Tibial nerve (tissue), 4 donors: ENCODE measurements at places on chromosomes 5 and 9. TPM values are rescaled to one million over a fixed set of nuclear protein-coding genes. Genes with fewer than 3 reads are reported as not detected.

LRRTM2 gene
- 0.42 TPM for total RNA-seq

RPS23 gene
- 2,167 TPM for total RNA-seq

GRCh38 chr5:114447084-114447773 lies 85.4 kb downstream of the KCNN2 start:
- H3K4me1 ChIP-seq, result no peaks in the 10 kb centered on the region
- H3K27me3 ChIP-seq, result no peaks in the 10 kb centered on the region
- H3K4me3 ChIP-seq, result no peak overlapping the region
- DNase-seq, result no peak
- no peak overlapping the region for H3K27ac ChIP-seq

DNA sequence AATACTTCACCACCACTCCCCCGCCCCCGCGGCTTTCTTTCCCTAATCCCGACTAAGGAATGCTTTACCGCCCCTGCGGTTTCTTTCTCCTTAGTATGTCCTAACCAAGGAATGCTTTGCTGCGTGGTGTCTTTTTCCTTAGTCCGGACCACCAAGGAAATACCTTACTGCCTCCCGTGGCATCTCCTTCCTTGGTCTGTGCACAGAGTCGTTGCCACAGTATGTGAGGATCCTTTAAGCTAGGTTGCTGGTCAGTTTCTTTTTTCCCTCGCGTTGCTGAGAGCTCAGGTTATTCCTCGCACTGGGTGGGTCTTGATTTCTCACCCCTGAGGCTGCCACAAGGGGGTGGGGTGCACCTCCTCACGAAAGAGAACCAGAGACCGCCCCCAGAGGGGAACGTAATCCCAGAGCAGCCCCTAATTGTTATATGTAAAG lies 309.4 kb downstream of the NR3C1 start:
- no peak for DNase-seq
- no peaks in the 10 kb centered on the region for H3K27me3 ChIP-seq
- no peak overlapping the region for H3K4me3 ChIP-seq
- no peaks in the 10 kb centered on the region for H3K36me3 ChIP-seq
- H3K27ac ChIP-seq, result no peak overlapping the region
- H3K4me1 ChIP-seq, result no peaks in the 10 kb centered on the region

DRD1 gene
- 0.21 TPM for total RNA-seq

DNA sequence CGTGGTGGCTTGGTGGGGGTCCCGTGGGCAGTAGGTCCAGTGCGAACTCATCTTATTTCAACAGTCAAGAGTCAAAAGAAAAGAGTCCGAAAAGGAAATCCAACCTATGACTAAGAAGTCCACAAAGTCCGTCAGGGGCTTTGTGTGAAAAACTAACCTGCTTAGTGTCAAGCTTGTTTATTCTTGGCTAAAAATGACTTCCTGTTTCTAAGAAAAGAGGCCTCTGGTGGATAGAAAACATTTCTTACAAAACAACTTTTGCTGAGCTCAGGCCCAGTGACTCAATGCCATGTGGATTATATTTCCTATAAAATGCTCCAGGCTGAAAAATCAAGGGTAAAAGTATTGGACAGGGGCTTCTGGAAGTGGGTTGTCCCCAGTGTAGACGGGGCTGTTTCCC lies 105.9 kb downstream of the GADD45G start:
- no peak overlapping the region for H3K27ac ChIP-seq
- H3K27me3 ChIP-seq, result no peaks in the 10 kb centered on the region
- H3K4me3 ChIP-seq, result no peak overlapping the region
- H3K36me3 ChIP-seq, result no peaks in the 10 kb centered on the region
- H3K4me1 ChIP-seq, result peaks cover 3% of the 10 kb centered on the region

- no peak overlapping the region for H3K4me3 ChIP-seq
- no peak for DNase-seq
- no peak overlapping the region for H3K27ac ChIP-seq
- peaks cover 9% of the 10 kb centered on the region for H3K4me1 ChIP-seq
- H3K36me3 ChIP-seq, result no peaks in the 10 kb centered on the region
These were observed 142.3 kb downstream of the GRIA1 start for GRCh38 chr5:153632748-153633290.

DNA sequence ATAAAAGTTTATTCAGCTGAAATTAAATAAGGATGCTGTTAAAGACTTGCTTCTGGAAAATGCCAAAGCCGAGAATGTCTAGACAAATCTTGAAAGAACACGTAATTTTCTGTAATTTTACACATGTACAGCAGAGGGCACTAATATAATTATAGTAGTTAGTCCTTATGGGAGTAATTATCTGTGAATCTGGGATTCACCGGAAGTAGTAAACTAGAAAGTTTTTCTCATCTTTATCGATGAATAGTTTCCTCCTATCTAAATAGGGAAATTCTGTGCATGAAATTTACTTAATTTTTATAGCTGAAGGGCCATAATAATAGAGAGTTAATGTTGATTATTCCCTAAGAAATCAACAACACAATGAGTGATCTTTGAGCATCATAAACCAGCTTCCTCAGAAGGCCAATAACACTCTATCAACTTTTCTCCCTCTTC lies 18.4 kb upstream of the CNTLN start:
- no peaks in the 10 kb centered on the region for H3K4me1 ChIP-seq
- no peak for DNase-seq
- H3K36me3 ChIP-seq, result no peaks in the 10 kb centered on the region
- H3K27ac ChIP-seq, result no peak overlapping the region

DNA sequence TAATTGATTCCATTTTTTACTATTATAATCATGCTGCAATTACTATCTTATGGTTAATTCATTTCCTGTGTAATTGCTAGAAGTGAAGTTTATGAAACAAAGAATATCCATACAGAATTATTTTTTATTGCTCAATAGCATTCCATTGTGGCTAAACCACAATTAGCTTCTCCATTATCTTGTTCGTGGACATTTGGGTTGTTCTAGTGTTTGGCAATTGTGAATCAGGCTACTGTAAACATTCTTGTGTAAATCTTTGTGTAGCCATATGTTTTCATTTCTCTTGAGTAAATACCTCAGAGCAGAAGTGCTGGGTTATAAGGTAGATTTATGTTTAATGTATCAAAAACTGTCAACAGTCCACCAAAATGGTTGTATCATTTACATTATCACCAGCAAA lies 341.1 kb downstream of the MAT2B start:
- no peak overlapping the region for H3K27ac ChIP-seq
- no peaks in the 10 kb centered on the region for H3K36me3 ChIP-seq

- no peaks in the 10 kb centered on the region for H3K27me3 ChIP-seq
- no peak overlapping the region for H3K4me3 ChIP-seq
- H3K36me3 ChIP-seq, result no peaks in the 10 kb centered on the region
- peak; percentile 17 for DNase-seq
- H3K4me1 ChIP-seq, result peaks cover 23% of the 10 kb centered on the region
These were observed 7.2 kb upstream of the ABLIM3 start for GRCh38 chr5:149133795-149134777.

DNA sequence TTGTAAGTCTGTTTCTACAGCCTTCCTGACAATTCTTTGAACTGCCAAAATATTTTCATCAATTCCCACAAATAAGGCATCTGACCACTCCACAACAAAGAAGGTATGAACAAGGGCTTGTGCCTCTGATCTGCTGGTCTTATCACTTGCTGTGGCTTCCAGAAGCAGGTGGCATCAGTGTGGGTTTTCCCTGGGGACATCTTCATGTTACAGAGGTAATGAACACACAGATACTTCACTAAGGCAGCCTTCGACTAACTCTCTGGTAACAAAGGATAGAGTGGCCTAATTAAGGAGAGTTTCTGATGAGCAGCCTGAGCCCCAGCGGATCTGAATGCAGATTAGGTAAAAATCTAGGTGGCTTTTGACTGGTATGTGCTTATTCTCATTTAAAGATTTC lies 15.2 kb upstream of the ERAP2 start:
- no peaks in the 10 kb centered on the region for H3K4me1 ChIP-seq
- H3K36me3 ChIP-seq, result no peaks in the 10 kb centered on the region
- no peak for DNase-seq
- no peak overlapping the region for H3K4me3 ChIP-seq

- no peak overlapping the region for H3K27ac ChIP-seq
- H3K4me1 ChIP-seq, result peaks cover 12% of the 10 kb centered on the region
- no peak overlapping the region for H3K4me3 ChIP-seq
- H3K36me3 ChIP-seq, result no peaks in the 10 kb centered on the region
These were observed 200.2 kb downstream of the PLK2 start for GRCh38 chr5:58259685-58260152.

- no peak overlapping the region for H3K27ac ChIP-seq
- H3K4me1 ChIP-seq, result no peaks in the 10 kb centered on the region
- no peak overlapping the region for H3K4me3 ChIP-seq
These were observed 7.4 kb upstream of the ADGRD2 start for GRCh38 chr9:124442826-124443225.

GRCh38 chr9:123548741-123549545 lies 192.9 kb downstream of the CRB2 start:
- no peaks in the 10 kb centered on the region for H3K27me3 ChIP-seq
- DNase-seq, result no peak
- no peaks in the 10 kb centered on the region for H3K4me1 ChIP-seq
- H3K4me3 ChIP-seq, result no peak overlapping the region
- H3K27ac ChIP-seq, result no peak overlapping the region
- no peaks in the 10 kb centered on the region for H3K36me3 ChIP-seq

PCDHGB3 gene
- 7.8 TPM for total RNA-seq

DNA sequence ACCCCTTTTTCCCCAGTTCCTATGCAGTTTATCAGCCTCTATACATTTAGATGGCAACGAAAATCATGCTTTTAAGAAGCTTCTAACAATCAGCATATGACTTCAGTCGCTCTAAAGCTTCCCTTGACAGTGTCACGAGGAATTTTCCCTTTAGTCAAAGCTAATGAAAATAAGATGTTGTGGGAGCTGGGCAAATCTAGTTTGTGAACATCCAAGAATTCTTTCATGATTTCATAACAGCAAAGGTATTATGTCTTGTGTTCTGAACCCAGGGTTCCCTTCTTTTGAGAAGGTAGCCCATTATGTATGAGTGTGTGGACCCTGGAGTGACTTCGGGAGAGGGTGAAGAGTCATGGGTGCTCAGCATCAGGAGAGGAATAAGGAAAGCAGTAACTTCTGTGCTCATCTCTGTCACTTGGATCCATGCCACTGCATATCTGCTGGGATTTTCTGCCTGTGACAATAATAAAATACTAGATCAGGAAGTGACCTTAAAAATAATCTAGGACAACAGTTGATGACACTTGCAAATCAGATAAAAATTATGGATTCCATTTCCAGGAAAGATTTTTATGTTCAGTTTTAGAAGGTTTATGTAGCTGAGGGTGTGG lies 102.4 kb downstream of the PCSK1 start:
- peak overlapping the region; percentile 63 for H3K27ac ChIP-seq
- H3K27me3 ChIP-seq, result no peaks in the 10 kb centered on the region
- no peak overlapping the region for H3K4me3 ChIP-seq
- no peaks in the 10 kb centered on the region for H3K4me1 ChIP-seq

- no peak for DNase-seq
- H3K27ac ChIP-seq, result no peak overlapping the region
- no peaks in the 10 kb centered on the region for H3K27me3 ChIP-seq
These were observed 823.3 kb upstream of the NUDT12 start for GRCh38 chr5:104385906-104386305.

DNA sequence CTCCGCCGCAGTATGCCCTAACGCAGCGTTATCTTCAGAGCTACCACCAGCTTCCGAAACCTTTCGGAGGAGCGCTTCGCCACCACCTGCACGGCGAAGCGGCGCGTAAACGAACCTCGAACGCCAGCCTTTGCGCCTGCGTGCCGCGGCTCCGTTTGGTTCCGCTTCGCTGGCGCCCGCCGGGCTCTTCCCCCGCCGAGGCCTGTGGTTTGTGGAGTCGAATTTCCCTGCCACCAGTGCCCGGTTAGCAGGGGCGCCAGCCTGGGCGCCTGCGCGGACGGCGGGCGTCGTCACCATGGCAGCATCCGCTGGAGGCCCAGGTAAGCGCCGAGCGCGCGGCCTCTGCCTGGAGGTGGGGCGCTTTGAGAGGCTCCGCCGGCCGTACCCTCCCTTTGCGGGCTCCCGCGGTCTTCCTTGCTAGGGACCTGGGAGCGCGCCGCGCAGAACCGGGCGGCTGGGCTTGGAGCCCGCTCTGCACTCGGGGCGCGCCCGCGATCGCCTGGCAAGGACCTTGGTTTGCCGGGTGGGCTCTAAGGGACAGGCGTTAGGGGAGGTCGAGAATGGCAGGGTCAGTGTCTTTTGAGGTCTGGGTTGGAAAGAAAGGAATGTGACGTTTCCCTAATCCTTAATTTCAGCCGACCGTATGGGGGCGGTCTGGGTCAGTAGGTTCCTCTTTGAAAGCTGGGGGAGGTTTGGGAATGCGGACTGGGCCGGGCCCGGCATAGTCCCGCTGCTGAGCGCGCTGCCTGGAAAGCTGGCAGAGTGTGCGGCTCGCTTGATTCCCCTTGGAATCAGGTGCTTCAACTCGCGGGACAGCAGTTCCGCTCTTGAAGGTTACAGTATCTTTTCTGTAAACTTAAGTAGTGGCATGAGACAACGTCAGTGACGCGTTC lies at the start of gene FAM151B:
FAM151B (plus strand) TSS at position 272 of the 893 bp plus-strand sequence; CDS start at position 296, 24 bp downstream.
- DNase-seq, result peak; percentile 33
- H3K36me3 ChIP-seq, result peaks cover 17% of the 10 kb centered on the region
- H3K4me1 ChIP-seq, result no peaks in the 10 kb centered on the region
- H3K27me3 ChIP-seq, result no peaks in the 10 kb centered on the region

DNA sequence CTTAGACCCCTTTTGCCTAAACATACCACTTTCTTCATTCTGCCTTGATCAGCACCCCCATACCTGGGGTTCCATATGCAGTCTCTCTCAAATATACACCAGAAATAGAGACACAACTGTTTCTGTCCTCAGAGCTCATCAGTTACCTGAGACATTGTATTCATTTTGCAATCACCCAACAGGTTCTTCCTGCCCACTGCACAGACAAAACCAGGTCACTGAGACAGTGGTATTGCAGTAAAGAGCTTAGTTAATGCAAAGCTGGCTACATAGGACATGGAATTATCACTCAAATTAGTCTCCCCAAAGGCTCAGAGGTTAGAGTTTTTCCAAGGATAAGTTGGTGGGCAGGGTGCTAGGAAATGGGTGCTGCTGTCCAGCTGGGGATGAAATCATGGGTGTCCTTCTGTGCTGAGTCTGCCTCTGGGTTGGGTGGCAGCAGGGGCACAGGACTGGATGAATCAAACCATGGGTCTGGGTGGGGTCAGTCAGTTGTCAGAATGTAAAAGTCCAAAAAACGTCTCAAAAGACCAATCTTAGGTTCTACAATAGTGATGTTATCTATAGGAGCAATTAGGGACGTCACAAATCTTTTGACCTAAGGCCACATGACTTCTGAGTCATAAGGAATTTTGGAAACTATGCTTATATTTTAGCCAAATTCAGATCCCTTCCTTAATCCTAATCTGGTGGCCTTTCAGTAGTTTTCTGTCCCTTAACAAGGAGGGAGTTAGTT lies 41.0 kb downstream of the KCNV2 start:
- H3K36me3 ChIP-seq, result peaks cover 56% of the 10 kb centered on the region
- no peaks in the 10 kb centered on the region for H3K27me3 ChIP-seq
- no peaks in the 10 kb centered on the region for H3K4me1 ChIP-seq
- DNase-seq, result no peak
- H3K4me3 ChIP-seq, result no peak overlapping the region

- peak overlapping the region; percentile 2 for H3K27ac ChIP-seq
- no peaks in the 10 kb centered on the region for H3K36me3 ChIP-seq
- H3K4me1 ChIP-seq, result peaks cover 23% of the 10 kb centered on the region
- DNase-seq, result no peak
- no peaks in the 10 kb centered on the region for H3K27me3 ChIP-seq
These were observed 22.4 kb downstream of the FNBP1 start for GRCh38 chr9:130020618-130021017.

ECSCR gene
- total RNA-seq, result 12.8 TPM

DEPDC1B gene
- 2.2 TPM for total RNA-seq
